ENCODE measurements at places on chromosomes 2 and 18.

GRCh38 chr18:56505293-56505692, 133.1 kb downstream of the TXNL1 start:
- DNase-seq = no peak

- DNase-seq = no peak
Measured at GRCh38 chr2:165191096-165191728, 12.6 kb downstream of the SCN3A start.

- no peak for DNase-seq
Measured at GRCh38 chr2:177353187-177353478, 39.4 kb upstream of the AGPS start.

DNA sequence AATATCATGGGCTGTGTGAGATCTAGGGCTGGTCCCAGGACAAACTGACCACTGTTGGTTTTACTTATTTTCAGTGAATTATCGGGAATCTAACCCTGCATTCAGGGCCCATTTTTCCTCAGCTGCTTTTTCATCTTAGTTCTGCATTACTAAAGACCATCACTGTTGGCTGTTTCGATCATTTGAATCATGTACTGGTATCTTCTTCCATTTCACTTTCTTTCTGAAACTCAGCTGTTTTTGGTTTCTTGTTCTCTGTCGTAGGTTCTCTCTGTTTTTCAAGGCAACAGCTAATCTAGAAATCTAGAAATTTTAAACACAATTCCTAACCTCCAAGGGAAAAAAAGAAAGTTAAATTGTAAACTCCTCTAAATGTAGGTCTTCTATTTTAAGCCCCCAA, 159.9 kb upstream of the SESTD1 start:
- DNase-seq = no peak

DNA sequence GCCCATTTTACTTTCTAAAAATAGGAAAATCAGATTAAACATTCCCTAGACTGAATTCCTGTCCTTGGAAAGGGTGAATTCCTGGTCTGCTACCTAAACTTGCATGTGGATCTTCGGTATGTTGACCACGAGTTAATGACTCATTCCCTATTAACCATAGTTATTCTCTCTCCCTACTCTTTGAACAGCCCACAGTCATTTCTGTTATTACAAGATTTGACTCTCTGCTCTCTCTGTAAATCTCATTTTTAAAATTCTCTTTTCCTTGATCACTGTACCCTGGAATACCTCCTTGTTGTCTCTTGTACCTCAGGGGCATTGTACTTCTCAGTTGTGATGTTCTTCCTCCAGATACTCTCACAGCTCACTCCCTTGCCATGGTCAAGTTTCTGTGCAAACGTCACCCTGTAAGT, 92.0 kb upstream of the GULP1 start:
- no peak for DNase-seq

DNA sequence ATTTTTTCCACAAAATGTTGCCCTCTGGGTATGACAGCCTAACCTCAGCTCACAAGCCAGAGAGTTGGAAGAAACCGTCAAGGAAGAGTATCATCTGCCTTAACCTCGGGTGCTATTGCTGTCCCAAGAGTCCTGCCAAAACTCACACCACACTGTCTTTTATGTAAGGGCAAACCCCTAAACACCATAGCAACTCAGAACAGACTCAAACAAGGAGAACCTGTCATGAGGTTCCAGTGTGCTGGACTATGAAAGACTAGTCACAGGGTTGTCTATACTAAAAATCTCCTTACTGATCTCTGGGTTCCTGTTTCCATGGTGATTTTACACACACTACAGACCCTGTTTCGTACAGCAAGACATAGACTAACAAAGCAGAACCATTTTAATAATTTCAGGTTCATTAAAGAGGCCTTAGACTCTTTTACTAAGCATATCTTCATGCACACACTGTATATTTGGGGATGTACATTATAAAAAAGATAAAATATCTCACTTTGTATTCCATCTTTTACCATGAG, 159.8 kb downstream of the PKP4 start:
- no peak for DNase-seq

DNA sequence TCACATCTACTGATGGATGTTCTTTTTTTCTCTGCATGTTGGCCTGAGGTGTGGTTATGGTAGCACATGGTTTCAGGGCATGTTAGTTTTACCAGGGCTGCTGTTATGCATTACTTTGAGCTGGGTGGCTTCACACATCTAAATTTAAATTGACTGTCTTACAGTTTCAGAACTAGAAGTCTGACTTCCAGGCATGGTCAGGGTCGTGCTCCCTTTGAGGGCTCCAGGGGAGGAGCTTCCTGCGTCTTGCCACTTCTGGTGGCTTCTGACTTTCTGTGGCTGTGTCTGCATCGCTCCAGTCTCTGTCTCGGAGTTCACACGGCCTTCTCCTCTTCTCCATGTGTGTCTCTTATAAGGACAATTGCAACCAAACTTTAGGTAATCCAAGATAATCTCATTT, 143.9 kb downstream of the GALR1 start:
- DNase-seq = no peak

GRCh38 chr2:101223814-101224231, 28.9 kb upstream of the CNOT11 start:
- no peak for DNase-seq

DNA sequence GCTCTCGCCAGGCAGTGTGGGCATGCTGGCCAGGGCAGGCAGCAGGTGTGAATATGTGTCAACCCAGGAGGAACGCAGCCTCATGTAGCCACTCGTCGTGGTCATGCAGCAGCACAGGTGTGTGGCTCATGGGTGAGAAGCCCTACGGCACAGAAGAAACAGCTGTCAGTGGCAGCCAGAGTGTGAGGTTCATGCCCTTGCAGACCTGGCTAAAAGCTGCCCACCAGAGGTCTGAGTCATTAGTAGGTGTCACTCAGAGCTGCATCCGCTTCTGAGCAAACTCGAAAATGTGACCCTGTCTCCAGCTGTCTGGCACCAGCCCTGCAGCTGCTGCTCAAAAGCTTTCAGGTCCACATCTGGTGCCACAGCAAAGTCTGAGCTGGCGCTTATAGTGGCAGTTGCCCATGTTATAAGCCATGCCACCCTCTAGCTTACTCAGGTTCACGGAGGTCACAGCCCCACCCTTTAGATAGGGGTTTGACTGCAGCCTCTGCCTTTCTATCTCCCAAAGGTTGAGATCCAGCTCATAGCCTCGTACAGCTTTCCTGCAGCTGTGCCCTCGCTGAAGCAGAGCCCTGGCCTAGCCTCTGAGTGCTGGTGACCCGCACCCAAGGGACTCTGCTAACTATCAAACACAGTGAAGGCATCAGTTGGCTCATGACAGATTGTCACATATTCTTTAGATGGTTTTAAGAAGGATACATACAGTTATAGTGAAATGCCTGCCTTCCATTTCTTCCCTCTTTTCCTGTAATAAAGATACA, 195.0 kb downstream of the CCDC102B start:
- DNase-seq = no peak

DNA sequence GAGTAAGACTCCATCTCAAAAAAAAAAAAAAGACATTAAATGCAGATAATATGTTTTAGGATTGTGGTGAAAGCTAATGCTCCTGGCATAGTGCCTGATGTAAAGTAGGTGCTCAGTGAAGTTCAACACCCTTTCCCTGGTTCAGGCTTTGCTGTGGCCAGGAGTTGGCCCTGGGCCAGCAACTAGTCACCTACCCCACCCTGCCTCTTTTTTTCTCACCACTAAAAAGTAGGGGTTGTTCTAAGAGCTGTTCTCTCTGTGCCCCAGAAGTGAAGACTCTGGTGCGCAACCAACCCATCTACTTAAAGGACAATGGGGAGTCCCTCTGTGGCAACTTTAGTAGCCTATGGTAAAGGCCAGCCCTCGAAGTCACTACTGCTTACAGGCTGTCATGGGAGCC, 75.9 kb downstream of the DNMT3A start:
- DNase-seq = no peak

- DNase-seq = no peak
Measured at GRCh38 chr2:236936446-236936940, 149.2 kb upstream of the COPS8 start.

- DNase-seq = no peak
Measured at GRCh38 chr2:85578243-85579180, 1.1 kb downstream of the VAMP8 start.

GRCh38 chr18:37684183-37684582, 118.6 kb upstream of the CELF4 start:
- DNase-seq = no peak

DNA sequence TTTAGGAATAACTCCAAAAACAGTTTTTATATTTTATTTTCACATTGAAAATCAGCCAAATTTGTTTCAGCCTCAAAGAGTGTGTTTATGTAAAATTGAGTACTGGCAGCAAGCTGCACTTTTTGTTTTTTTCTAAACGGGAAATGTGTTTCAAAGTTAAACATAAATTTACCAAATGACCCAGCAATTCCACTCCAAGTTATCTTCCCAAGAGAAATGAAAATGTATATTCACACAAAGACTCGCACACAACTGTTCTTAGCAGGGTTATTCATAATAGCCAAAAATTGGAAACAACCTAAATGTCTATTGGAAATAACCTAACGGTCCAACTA, 9.3 kb downstream of the ALPK2 start:
- DNase-seq = no peak

DNA sequence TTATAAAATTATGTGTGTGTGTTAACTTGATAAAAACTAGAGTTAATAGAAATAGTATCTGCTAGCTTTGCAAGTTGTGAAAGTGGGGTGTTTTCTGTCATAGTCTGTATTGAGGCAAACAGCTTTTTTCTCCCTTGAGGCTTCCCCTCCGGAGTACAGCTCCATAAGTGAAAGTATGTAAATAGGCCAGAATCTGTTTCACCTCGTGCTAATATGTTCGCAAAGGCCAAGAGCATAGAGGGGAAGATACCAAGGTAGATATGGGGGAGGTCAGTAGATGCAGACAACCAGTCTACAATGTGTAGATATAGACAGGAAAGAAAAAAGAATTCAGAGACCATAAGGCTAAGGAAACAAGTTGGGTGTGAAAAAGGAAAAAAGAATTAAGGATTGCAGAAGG, 72.9 kb downstream of the PTRHD1 start:
- no peak for DNase-seq

DNA sequence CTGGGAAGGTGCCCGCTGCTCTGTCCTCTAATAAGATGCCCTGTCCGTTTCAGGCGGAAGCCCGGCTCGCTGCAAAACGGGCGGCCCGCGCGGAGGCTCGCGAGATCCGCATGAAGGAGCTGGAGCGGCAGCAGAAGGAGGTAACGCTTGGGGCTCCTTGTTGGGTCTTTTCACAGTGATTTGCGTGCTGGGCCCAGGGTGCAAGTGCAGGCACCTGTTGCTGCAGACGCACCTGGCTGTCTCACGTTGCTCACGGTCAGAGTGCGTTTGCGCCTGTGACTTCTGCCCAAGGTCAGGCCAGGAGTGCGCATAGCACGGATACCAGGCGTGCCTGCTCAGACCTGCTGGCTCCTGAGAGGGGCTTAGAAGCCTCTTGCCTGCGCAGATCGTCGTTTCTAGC, 81.1 kb downstream of the LRRFIP1 start:
- DNase-seq = no peak

DNA sequence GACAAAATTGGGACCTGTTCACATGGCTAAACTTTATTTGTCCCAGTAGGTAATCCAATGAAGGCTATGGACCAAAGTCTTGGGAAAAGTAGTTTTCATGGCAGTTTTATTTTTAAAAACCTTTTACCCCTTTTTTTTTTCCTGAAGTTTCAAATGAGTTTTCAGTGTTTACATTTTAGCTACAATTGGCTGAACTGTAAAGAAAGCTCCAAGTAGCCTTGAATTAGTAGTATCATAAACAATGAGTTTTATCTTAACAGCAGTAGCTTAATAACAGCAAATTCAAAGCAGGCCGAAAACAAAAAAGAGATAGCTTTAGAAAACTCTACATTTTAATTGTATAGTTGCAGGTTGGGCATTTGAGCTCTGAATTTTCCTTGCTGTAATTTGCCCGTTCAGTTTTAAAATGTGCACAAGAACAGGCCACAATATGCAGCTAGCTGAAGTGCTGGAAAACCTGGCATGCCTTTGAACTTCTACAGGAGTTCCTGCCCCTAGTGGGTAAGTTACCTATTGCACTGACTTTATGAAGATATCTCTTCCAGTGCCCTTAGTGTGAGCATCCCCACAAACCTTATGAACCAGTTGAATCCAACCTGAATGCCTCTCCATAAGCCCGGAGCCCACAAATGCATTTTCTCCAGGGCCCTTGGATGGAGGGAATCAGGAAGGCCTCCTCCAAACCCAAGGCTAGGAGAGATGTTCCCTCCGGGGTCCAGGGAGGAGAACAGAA, 106.7 kb downstream of the XRCC5 start:
- DNase-seq = no peak

DNA sequence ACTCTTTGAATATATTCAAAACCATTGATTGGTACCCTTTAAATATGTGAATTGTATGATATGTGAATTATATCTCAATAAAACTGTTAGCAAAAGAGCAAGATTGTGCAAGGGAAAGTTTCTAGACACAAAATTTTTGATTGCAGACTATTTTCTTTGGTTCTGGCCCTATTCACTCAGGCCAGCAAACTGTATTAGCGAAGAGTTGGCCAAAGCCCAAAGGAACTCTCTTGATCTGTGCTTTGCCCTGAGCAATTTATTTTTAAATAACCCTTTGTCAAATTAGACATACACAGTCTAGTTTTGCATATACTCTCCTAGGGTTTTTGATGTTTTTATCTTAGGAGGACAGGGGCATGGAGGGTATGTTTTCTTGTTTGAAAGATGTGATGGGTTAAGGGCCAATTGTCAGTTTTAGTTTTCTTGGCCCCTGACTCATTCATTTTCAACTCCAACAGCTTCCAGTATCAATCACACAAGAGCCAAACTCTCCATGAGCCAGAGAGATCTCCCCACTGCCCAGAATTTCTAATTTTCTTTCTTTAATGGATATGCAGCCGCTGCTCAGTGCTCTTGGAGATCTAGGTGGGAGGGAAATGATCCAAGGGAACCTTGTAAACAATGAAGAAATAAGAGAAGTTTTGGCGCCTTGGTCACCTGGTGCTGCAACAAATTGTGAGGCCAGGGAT, 231.5 kb downstream of the SRBD1 start:
- DNase-seq = no peak

- DNase-seq = no peak
Measured at GRCh38 chr2:27370816-27371620, 602 bp downstream of the SNX17 start.

DNA sequence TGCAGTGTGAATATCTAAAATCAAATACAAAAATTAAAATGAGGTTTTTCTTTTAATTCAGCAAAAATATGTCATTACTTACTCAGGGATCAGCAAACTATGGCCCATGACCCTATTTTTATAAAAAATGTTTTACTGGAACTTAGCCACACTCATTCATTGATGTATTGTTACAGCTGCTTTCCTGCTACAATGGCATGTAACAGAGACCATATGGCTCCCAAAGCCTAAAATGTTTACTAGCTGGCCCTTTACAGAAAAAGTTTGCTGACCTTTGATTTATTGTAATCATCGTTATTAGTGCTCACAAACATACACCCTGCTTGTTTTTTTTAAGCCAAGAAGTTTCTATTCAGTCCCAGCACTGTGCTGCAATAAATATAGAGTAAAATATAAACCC, 120.3 kb downstream of the PLA2R1 start:
- no peak for DNase-seq

- no peak for DNase-seq
Measured at GRCh38 chr18:72849671-72850070, 18.1 kb downstream of the NETO1 start.

GRCh38 chr2:134718817-134719814, at the start of gene TMEM163:
Gene TMEM163 (minus strand): TSS chr2:134719000.
- DNase-seq = peak; percentile 56

- no peak for DNase-seq
Measured at GRCh38 chr2:52931660-52932059, 835.9 kb upstream of the CHAC2 start.

- no peak for DNase-seq
Measured at GRCh38 chr2:218387369-218388194, 5.5 kb downstream of the SLC11A1 start.
